Stimulated activated CD8-positive, alpha-beta memory T cell treated with anti-CD3 and anti-CD28 coated beads, Interleukin-2, amount 100 ng/mL, for 48 hours (primary cell): ENCODE measurements at places on chromosomes 1 and 21.

- no peak for DNase-seq
These were observed 25.9 kb downstream of the COL6A1 start for GRCh38 chr21:46007492-46007868.

GRCh38 chr21:36908260-36908908 is 58.1 kb downstream of the HLCS start:
- no peak for DNase-seq

- no peak for DNase-seq
These were observed 56.0 kb upstream of the GCLM start for GRCh38 chr1:93965256-93965655.

- DNase-seq = no peak
These were observed 29.0 kb downstream of the TRIM62 start for GRCh38 chr1:33152685-33153432.

GRCh38 chr1:89757532-89757931 is 63.3 kb upstream of the LRRC8D start:
- peak; percentile 37 for DNase-seq

GRCh38 chr1:235045034-235045690 is 83.5 kb downstream of the TOMM20 start:
- no peak for DNase-seq

DNA sequence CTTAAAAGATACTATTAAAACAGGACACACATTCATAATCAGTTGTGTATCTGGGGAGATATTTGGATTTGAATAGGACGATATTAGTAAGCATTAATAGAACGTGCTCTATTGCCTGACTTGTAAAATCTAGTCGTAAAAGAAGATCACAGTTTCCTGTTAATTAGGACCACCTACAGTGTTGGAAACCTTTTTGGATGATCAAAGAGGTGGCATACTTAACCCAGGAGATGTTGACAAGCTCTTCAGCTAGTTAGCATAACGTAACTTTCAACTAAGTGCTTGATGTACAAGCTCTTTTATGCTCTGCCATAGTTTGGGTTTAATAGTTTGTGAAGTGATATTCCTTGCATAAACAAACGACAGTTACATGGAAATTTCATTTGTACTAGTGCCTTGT is 293.3 kb upstream of the NR5A2 start:
- no peak for DNase-seq

DNA sequence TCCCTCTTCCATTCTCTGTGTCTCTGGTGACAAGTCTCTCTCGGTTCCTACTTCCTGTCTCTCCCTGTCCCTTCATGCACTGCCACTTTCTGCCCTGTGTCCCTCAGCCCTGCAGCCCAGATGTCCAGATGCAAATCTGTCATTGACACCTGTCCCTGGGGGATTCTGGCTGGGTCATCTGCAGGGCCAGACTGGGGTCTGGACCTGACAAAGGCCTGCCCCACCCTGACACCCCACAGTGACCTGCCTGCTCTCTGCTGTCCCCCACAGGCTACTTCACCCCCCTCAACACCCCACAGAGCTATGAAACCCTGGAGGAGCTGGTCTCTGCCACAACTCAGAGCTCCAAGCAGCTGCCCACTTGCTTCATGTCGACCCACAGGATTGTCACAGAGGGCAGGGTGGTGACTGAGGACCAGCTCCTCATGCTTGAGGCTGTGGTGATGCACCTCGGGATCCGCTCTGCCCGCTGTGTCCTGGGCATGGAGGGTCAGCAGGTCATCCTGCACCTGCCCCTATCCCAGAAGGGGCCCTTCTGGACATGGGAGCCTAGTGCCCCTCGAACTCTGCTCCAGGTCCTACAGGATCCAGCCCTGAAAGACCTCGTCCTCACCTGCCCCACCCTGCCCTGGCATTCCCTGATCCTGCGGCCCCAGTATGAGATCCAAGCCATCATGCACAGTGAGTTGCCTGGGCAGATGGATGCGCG is 7.2 kb downstream of the THEMIS2 start:
- DNase-seq = no peak

- peak; percentile 82 for DNase-seq
These were observed 28.3 kb downstream of the EIF2D start for GRCh38 chr1:206583707-206584648.

GRCh38 chr1:197222025-197222685 is 45.9 kb upstream of the CRB1 start:
- no peak for DNase-seq

- DNase-seq = no peak
These were observed 2.7 kb upstream of the RAB29 start for GRCh38 chr1:205777994-205778393.

DNA sequence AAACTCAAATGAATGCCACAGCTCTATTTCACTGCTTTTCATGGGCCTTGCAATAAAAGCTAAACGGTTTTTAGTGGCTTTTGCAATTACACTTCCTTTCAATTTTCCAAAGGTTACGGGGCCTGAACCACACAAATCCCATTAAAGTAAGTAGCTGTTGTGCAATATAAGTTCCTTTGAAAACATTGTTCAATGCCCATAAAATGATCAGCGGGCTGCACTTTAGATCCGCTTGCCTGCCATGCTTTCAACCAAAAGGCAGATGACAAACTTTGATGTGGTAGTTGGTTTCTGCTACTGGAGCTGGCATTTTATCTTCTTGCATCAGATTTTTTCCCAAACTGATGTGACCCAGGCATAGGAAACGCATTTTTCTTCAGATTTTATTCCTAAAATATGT is 50.2 kb downstream of the PRRX1 start:
- no peak for DNase-seq

- no peak for DNase-seq
These were observed 29.2 kb downstream of the RNU1-1 start for GRCh38 chr1:16484931-16485330.

DNA sequence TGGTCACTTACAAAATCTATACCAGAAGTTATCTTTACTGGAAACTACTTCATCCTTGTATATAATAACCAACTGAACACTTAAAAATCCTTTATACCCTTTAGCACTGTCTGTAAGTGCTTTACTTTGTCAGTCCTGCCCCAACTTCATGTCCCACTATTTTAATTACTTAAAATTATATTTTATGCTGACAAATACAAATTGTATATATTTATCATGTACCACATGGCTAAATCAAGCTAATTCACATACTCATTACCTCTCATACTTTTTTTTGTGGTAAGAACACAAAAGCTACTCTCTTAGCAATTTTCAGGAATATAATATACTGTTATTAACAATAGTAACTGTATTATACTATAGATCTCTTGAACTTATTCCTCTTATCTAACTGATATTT is 63.0 kb downstream of the EVI5 start:
- no peak for DNase-seq

- DNase-seq = no peak
These were observed 30.5 kb downstream of the CYP4A11 start for GRCh38 chr1:46910790-46911189.

DNA sequence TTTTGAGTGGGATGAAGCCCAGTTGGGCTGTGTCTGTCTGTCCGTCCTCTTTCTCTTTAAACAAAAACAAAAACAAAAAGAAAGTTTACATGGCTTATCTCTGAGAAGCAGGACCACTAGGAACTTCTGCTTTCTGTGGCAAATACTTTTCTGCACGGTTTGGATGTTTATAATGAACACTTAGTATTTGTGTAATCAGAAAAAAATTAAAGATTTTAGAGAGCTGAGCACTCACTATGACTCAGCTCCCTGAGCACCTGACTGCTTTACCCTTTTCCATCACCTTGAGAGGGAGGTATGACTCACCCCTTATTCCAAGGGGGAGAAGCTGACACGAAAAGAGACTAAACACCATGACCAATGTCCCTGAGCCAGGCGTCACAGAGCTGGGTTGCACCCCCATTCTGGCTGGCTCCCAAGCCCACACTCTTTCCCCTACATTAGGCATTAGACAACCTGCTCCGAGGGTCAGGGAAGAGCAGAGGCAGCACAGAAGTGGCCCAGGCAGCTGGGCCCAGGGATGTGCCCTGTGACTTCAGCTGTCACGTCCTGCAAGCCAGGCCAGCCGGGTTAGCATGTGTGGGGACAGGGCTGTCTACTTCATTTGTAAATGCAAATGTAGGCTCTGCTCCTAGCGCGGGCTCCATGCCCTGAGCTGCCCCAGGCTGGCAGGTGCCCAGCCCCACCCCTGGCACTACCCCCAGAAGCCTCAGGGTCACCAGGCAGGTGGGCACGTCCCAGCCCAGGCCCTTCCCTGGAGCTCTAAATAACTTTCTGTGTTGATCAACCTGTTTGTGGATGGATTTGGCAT is 30.4 kb downstream of the RAP1GAP start:
- DNase-seq = no peak

GRCh38 chr1:152182944-152183361 is 23.9 kb upstream of the RPTN start:
- DNase-seq = no peak

DNA sequence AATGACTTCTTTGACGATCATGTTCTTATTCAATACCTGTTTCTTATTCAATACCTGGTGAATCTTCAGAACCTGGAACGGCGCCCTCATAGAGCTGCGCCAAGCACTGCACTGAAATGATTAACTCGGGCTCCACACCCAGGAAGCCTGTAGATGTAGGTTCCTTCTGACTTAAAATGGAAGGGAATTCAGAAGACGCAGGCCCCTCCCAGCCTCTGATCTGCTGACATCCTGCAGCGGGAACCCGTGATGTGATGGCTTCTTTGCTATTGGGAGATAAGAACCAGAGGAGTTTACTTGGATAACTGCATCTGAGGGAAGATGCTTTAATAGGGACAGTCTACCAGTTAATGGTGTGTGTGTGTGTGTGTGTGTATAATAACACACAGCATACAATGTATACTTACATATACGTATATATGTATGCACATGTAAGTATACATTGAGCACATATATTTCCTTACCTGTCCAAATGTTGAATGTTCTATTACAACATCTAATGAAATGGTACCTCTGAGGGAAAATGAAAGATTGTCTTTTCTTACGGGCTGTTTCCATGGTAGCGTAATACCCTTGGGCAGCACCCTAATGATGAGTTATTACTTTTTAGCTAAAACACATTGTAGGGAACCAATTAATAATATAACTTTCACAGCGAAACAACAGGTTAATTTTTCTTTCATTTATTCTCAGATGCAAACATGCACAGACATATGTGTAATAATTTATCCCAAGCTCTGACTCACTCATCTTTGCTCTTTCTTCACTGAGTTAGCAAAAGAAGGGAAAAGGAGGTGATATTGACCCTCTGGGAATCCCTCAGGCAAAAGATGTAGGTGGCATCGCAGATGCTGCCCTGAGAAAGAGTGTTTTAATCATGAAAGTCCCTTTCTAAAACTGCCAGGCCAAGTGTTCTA is 379.8 kb downstream of the SIPA1L2 start:
- no peak for DNase-seq

DNA sequence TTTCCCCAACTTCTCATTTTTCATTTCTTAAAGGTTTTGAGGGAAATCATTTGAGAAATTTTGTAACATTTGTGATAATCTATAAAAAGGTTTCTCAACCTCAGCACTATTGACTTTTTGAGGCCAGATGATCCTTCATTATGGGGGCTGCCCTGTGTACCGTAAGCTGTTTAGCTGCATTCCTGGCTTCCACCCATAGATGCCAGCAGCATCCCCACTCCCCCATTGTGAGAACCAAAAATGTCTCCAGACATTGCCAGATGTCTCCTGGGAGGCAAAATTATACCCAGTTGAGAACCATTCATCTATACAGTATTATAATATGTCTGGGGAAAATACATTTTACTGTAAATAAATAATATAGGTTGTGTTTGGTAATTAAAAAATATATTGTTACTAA is 146.0 kb downstream of the PBX1 start:
- no peak for DNase-seq

- DNase-seq = no peak
These were observed 131.2 kb downstream of the TGFB2 start for GRCh38 chr1:218476385-218476784.

GRCh38 chr1:186609183-186609582 is 71.0 kb downstream of the PTGS2 start:
- DNase-seq = no peak

DNA sequence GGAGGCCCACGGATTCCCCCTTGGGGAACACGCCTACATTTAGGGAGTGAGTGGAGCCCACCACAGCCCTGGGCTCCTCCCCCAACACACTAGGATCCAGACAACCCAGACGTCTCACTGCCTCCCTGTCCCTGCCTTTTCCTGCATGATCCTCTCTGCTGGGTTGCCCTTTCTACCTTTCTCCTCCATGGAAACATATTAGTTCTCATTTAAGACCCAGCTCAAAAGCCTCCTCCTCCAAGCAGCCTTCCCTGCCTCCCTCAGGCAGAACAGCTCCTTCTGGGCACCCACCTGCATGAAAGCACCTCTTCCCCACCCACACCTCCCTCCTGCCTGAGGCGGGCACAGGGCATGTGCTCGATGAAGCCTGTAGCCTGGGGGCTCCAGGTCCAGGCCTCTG is 10.7 kb downstream of the COL8A2 start:
- no peak for DNase-seq

DNA sequence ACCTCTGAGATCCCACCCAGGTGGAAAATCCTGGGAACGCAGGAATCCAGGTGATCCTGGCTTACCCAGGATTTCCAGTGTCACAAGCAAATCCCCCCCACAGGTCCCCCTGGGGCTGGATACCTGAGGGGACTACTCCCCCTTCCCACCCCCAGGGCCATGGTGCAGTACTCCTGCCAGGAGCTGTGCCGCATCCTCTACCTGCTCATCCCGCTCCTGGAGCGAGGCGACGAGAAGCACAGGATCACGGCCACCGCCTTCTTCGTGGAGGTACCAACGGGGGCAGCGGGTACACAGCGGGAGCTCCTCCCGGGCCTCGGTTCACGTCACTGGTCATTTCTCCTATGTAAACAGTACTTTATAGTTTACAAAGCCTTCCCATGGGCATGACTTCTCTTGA is 20.4 kb upstream of the TTC4 start:
- no peak for DNase-seq

DNA sequence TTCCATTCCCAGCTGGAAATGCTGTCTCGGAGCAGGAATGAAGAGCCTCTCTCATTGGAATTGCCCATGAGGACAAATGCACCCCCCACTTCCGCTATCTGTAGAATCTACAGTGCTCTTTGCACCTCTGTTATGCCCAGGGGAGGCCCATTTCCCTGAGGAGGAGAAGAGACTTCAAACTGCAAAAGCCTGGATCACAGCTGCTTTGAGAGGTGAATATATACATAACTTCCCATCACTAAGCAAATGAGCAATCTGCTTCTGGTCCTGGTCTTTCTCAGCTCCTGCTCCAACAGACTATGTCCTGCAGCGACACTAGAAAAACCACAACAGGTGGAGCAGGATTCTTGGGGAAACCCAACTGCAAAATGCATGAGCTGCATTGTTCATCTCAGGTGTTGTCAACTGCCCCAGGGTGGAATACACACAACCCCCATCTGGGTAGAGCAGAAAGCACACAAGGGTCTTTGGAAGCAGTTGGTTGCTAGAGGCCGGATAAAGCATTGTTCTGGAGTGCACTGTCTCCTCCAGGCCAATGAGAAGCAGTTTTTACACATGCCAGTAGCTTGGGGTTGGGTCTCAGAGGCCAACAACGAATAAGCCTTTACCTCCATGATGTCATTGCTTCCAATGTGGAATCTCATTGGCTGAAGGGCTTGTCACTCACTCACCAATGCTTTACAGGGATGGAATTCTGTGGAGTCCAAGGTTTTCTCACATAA is 67.7 kb upstream of the RAB4A start:
- DNase-seq = no peak

GRCh38 chr21:36034211-36034913 is 26.0 kb downstream of the SETD4 start:
- DNase-seq = no peak
